NCI-H524 treated with DMSO at 0.1 percent for 48 hours (cell line): ENCODE measurements at places on chromosomes 2 and 18.

- DNase-seq: no peak
Measured at GRCh38 chr2:168559187-168559586, 103.1 kb downstream of the CERS6 start.

- no peak for DNase-seq
Measured at GRCh38 chr2:38266382-38267061, 110.6 kb downstream of the ATL2 start.

- no peak for DNase-seq
Measured at GRCh38 chr2:207311316-207312005, 145.7 kb upstream of the KLF7 start.

DNA sequence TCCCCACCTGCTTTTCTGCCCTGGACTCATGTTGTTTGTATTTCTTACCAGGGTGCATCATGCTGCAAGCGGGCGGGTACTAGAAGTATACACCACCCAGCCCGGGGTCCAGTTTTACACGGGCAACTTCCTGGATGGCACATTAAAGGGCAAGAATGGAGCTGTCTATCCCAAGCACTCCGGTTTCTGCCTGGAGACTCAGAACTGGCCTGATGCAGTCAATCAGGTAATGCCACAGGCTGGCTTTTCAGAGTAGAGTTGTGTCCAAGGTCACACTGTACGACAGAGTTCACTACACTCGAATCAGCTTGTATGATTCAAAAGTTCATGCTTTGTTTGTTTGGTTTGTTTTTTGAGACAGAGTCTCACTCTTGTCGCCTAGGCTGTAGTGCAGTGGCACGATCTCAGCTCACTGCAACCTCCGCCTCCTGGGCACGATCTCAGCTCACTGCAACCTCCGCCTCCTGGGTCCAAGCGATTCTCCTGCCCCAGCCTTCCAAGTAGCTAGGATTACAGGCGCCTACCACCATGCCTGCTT, 19.4 kb downstream of the SRSF7 start:
- DNase-seq: no peak

- no peak for DNase-seq
Measured at GRCh38 chr2:179991344-179991743, 15.8 kb downstream of the CWC22 start.

- DNase-seq: no peak
Measured at GRCh38 chr2:16400127-16400623, 265.5 kb downstream of the CYRIA start.

DNA sequence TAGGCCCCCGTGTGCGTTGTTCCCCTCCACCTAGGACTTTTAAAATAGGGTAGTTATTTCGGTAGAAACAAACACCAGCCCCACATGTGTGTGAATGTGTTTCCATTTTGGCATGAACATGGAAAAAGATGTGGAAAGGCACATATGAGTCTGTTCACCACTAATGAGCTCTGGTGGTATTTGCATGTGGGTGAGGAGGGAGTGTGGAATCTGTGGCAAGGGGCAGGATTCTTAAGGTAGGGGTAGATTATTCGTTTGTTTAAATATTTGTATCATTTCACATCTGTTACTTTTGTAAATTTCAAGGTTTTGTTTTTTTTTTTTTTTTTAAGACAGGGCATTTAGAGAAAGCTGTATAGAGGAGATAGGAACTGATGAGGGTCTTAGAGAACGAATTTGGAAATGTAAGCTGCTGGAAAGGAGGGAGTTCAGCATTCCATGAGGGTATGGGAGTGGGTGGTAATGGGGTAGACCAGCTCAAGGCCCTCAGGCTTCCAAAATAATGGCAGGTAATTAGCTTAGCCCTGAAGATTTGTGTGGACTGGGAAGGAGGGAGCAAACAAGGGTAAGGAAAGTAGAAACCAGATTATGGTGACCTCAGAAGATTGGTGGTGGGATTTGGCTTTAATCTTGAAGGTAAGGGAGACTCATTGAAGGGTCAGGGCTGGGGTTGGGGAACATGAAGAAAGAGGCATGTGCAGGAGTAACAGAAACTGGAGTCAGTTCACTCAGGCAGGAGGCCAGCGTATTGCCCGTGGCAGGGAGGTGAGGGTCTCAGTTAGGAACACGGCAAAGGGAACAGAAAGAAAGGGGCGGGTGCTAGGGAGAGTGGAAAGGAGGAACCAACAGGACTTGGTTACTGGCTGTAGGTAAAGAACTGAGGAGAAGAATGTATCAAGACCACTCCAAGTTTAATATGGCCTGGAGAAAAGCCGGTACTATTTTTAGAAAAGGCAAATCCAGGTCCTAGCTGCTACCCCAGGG, 123.6 kb downstream of the PLB1 start:
- no peak for DNase-seq

DNA sequence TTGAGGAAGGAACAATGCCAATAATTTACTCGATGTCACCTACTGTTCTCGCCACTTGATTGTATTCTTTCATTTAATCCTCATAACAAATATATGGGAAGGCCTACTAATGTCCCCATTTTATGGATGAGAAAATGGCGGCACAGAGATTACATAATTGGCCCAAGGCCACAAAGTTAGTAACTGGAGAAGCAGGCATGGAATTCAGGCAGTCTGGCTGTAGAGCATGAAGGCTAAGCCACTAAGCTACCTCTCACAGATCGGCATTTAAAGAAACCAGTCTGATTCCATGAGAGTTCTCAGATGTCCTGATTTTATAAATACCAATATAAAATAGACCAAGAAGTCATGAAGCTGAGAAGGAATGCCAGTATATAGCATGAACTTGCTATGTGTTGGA, 121.8 kb upstream of the EPAS1 start:
- no peak for DNase-seq

GRCh38 chr2:171008550-171009205, 79.6 kb downstream of the GORASP2 start:
- no peak for DNase-seq

- DNase-seq: peak; percentile 56
Measured at GRCh38 chr2:74822771-74823566, 11.0 kb upstream of the HK2 start.

DNA sequence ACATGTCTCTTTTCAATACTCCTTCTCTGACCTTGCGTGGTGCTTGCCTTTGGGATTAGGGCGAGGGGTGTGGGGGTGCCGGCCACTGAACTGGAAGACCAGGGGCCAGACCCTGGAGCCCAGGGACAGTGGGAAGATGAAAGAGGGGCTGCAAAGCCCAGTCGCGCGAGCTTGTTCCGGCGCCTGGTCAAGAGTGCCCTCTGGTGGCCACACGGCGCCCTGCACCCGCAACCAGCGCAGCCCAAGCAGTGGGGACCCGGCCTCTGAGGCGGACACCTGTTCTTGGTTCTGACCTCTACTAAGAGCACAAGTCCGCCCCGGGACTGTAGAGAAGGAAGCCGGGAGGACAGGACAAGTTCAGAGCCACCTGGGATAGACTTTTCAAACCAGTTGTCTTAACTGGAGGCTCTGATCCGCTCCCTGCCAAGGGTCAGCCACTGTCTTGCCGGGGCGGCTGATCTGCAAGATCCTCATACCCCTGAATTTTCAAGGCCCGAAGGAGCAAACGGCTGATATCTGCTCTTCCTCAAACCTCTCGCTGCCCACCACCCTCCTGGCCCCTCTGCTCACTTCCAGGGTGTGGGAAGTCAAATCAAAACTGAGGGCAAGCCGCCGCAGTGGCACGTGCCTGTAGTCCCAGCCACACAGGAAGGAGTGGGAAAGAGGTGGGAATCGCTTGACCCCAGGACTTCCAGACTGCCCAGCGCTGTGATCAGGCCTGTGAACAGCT, 14.9 kb upstream of the MSH6 start:
- DNase-seq: no peak

- DNase-seq: no peak
Measured at GRCh38 chr2:56654936-56655335, 471.1 kb downstream of the CCDC85A start.

DNA sequence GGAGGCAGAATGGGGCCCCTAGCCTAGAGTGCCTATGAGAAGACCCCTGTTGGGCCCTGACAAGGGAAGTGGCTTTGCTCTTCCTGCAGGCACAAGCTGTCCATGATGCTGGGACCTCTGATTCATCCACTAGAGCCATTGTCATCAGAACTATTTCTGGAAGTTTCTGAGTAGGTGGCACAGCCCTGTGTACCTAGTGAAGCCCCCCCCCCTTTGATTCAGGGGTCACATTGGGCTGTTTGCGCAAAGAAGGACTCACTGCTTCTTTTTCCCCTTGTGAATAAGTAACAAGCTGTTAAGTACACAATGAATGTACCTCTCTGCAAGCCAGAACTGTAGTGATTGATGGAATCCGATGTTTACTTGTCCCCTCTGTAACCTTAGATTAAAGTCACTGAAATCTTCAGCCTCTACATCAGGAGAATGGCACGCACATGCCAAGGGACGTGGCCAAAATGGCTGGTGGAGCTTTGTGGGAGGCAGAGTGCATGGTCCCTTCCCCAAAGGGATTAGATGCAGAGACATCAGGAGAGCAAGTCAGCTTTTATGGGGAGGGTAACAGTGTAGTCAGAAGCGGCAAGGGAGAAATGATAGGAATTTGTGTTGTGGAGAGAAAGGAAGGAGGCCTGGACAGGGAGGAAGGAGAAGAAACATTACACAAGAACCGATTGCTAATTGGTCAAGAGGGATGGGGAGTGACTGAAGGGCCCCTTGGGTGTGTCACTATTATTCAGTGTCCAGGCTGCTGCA, 267.6 kb upstream of the RAB12 start:
- no peak for DNase-seq

DNA sequence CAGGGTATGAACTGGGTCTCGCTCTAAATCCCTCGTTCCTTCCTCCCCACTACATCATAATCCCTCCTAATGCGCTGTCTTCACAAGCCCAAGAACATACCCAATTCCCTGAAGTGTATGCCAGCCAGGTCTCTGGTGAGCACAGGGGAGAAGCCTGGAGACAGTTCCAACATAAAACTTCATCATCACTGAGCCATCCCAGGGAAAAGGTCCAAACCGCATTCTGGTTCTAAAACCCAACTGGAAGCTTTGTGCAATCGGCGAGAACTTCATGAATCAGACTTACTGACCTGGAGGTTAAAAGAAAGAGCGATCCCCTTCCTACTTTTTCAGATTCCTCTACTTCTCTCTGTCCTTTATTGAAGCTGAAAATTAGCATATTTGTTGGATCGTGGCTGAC, 132.7 kb downstream of the ALPK2 start:
- no peak for DNase-seq
